ENCODE measurements at places on chromosomes 3 and 15.

DNA sequence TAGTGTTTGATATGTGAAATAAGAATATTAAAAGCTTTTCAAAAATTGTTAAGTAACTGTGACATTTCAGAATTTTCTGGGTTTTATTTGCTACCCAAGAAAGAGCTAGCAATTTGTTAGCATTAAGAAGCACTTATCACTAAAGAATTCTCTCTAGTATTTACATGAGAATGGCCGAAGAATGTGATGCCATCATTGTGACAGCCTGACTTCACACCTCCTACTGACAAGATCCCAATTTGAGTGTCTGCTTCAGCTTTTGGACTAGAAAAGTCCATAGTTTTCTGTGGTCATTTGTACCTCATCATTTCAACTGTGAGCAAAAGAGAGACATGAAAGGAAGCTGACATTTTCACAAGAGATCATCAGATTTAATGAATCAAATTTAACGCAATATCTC lies 548.1 kb upstream of the AGTR1 start:
- no peak for DNase-seq
- H3K36me3 ChIP-seq: no peaks in the 10 kb centered on the region
- H3K27ac ChIP-seq: no peak overlapping the region
- no peak overlapping the region for H3K4me3 ChIP-seq

DNA sequence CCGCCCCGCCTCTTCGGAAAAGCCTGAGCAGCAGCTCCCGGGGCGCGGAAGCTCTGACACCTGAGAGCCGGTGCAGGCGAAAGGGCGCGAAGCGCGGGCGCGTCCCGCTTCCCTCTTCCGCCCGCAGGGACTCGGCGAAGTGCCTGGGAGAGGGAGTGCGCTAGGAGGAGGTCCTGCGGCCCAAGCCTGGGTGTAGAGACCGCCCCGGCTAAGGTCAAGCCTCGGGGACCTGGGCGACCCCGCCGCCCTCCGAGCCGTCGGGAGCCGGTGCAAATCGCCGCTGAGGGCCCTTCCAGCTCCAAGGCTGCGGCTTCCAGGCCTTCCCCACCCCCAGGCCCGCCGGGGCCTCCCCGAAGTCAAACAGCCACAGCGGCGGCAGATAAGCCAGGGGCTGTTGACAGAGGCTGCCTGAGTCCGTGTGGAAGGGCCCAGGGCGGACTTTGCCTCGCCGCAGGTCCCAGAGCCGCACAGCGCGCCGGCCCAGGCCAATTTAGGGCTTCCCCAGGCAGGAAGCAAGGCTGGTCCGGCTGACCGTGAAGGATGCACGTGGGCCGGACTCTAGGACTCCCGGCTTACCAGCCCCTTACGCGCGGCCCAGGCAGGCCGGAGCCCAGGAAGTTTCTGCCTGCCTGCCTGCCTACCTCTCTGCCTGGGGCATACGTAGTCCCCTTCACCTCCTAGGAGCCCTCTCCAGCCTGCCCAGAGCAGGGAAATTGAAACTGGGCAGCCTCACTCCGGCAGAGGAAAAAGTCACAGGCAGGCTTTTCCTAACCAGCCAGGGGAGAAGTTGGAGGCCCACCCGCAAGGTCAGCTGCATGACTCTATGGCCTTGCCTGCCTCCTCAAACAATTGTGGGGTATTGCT lies 2.3 kb downstream of the ITPKA start:
- no peaks in the 10 kb centered on the region for H3K36me3 ChIP-seq
- peaks cover 9% of the 10 kb centered on the region for H3K4me1 ChIP-seq
- peaks cover 89% of the 10 kb centered on the region for H3K27me3 ChIP-seq

DNA sequence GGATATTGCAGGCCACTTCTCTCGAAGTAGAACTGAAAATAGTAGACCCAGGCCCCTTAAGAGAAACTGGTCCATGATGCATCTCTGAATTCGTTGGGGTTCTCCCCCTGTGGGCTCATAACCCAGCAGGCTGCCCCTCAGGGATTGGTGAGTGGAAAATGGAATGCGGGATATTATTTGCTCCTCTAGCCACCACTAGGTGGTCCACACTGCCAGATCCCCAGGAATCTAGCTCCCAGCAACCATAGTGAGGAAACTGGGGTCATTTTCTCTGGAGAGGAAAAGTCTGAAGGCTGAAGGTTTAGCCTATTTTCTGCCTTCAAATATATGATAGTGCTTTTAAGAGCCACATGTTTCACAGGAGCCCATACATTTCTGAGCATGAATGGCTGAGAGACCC lies 6.7 kb downstream of the CX3CR1 start:
- H3K27me3 ChIP-seq: peaks cover 5% of the 10 kb centered on the region
- no peaks in the 10 kb centered on the region for H3K36me3 ChIP-seq
- peaks cover under 1% of the 10 kb centered on the region for H3K4me1 ChIP-seq
- no peak for DNase-seq

DNA sequence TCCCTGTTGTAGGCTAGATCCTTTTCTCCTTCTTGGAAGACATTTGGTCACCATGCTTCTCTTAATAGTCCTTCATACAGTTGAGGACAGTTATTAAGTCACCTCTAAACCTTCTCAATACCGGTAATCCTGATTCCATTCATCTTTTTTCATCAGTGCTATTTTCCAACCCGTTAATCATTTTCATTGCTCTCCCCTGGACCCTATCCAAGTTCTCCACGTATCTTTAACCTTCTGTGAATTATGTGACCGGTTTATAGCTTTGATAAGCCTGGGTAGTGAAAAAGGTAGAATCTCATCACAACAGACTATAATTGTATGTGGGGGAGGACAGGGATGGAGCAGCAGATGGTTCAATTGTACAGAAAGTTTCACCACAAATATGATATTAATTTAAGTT lies 168.5 kb downstream of the MECOM start:
- no peak overlapping the region for H3K27ac ChIP-seq
- no peaks in the 10 kb centered on the region for H3K36me3 ChIP-seq
- H3K4me3 ChIP-seq: no peak overlapping the region
- DNase-seq: no peak

- DNase-seq: no peak
- H3K36me3 ChIP-seq: no peaks in the 10 kb centered on the region
- H3K27me3 ChIP-seq: no peaks in the 10 kb centered on the region
These were observed 71.4 kb downstream of the SMAD3 start for GRCh38 chr15:67136802-67137201.

- H3K4me1 ChIP-seq: peaks cover 59% of the 10 kb centered on the region
- no peaks in the 10 kb centered on the region for H3K27me3 ChIP-seq
- peak; percentile 61 for DNase-seq
- no peaks in the 10 kb centered on the region for H3K36me3 ChIP-seq
- H3K4me3 ChIP-seq: peak overlapping the region; percentile 63
These were observed 4.8 kb upstream of the BCL6 start for GRCh38 chr3:187750006-187750512.

DNA sequence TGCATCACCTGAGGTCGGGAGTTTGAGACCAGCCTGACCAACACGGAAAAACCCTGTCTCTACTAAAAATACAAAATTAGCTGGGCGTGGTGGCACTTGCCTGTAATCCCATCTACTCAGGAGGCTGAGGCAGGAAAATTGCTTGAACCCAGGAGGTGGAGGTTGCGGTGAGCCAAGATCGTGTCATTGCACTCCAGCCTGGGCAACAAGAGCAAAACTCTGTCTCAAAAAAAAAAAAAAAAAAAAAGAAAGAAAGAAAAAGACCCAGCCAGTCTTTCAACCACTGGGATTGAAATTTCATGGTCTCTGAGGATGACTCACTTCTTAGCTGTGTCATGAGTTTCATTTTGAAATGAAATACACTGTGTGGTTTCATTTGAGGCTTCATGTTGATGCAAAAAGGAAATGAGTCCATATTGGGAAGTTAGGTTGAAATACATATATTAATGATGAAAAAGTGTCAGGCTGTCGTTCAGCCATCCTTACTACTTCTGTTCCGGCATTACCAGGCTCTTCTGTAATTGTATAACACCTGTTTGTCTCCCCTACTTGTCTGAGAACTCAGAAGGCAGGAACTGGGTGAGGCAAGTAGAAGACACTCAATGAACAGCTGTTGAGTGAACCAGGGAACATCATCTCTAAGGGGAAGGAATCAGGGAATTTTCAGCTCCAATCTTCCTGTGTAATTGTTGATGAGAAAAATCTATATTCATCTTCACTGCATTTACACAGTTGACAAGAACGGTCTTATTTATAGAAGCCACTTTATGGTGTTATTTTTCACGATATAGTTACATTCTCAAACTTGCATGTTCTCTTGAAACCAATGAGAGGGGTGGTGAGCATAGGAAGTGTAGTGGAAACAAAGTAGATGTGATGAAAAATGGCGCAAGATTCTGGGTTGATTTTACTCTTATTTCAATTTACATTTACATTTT lies 87.4 kb downstream of the NFKBIZ start:
- H3K4me1 ChIP-seq: peaks cover 10% of the 10 kb centered on the region
- no peaks in the 10 kb centered on the region for H3K36me3 ChIP-seq
- no peak overlapping the region for H3K4me3 ChIP-seq
- no peak for DNase-seq

DNA sequence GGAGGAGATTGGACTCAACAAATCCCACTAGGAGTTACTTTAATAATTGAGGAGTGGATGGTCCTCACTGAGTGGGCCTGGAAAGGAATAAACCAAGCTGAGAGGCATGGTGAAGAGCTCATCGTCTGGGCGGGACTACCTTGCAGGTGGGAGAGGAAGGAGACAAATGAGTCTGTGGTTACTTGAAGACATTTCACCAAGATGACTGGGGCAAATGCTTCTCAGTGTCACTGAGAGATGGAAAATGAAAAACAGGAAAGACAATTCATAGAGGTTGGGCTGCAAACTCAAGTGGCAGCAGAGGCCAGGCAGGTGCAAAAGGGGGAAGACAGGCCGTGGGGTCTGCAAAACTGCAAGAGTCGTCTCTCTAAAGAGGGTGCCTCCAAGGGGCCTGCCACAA lies 1.5 kb upstream of the ARHGAP31 start:
- no peak for DNase-seq
- peaks cover 51% of the 10 kb centered on the region for H3K4me1 ChIP-seq
- peak overlapping the region; percentile 48 for H3K27ac ChIP-seq
- H3K27me3 ChIP-seq: no peaks in the 10 kb centered on the region
- peaks cover 6% of the 10 kb centered on the region for H3K36me3 ChIP-seq

DNA sequence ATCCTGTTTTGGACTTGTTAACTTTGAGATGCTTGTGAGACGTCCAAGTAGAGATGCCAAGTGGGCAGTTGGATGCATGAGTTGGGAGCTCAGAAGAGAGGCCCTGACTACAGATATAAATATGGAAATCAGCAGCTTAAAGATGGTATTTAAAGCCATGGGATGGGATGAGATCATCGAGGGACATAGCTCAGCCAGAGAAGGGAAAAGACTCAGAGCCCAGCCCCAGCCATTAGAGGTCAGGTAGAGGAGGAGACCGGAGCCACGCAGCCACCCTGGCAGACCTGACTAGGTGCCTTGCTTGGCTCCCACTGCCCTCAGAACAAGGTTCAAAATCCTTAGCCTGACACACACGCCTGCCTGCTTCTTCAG lies 31.1 kb downstream of the ATP2B2 start:
- H3K36me3 ChIP-seq: no peaks in the 10 kb centered on the region
- H3K4me3 ChIP-seq: no peak overlapping the region
- no peaks in the 10 kb centered on the region for H3K4me1 ChIP-seq
- peaks cover 63% of the 10 kb centered on the region for H3K27me3 ChIP-seq

- no peak overlapping the region for H3K4me3 ChIP-seq
- no peak overlapping the region for H3K27ac ChIP-seq
- H3K27me3 ChIP-seq: no peaks in the 10 kb centered on the region
These were observed 24.3 kb downstream of the MTHFS start for GRCh38 chr15:79872358-79873017.

DNA sequence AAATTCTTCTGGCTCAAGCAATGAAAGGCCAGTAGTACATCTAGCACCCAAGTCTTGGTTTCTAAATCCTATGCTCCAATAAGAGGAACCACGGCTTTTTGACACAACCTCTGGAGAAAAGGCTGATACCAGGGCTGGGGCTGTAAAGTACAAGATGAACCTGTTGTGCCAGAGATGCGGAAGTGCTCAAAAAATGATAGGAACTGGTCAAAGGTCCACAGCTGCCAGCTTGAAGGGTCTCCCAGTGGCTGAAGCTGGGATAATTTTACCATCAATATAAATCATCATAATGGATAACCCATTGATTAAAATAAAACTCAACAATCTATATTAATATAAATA lies 558 bp upstream of the NCEH1 start:
- H3K36me3 ChIP-seq: no peaks in the 10 kb centered on the region
- no peak for DNase-seq
- no peak overlapping the region for H3K27ac ChIP-seq
- peaks cover 4% of the 10 kb centered on the region for H3K27me3 ChIP-seq
- H3K4me3 ChIP-seq: peak overlapping the region; percentile 93

GRCh38 chr3:32990116-32990515 lies 38.7 kb downstream of the CCR4 start:
- H3K4me1 ChIP-seq: no peaks in the 10 kb centered on the region
- H3K27ac ChIP-seq: no peak overlapping the region
- H3K36me3 ChIP-seq: peaks cover 2% of the 10 kb centered on the region
- H3K4me3 ChIP-seq: no peak overlapping the region
- no peak for DNase-seq
- no peaks in the 10 kb centered on the region for H3K27me3 ChIP-seq

- H3K27me3 ChIP-seq: no peaks in the 10 kb centered on the region
- H3K36me3 ChIP-seq: no peaks in the 10 kb centered on the region
- DNase-seq: no peak
- no peak overlapping the region for H3K27ac ChIP-seq
- H3K4me1 ChIP-seq: no peaks in the 10 kb centered on the region
- no peak overlapping the region for H3K4me3 ChIP-seq
These were observed 62.9 kb upstream of the XCR1 start for GRCh38 chr3:46090161-46090591.

DNA sequence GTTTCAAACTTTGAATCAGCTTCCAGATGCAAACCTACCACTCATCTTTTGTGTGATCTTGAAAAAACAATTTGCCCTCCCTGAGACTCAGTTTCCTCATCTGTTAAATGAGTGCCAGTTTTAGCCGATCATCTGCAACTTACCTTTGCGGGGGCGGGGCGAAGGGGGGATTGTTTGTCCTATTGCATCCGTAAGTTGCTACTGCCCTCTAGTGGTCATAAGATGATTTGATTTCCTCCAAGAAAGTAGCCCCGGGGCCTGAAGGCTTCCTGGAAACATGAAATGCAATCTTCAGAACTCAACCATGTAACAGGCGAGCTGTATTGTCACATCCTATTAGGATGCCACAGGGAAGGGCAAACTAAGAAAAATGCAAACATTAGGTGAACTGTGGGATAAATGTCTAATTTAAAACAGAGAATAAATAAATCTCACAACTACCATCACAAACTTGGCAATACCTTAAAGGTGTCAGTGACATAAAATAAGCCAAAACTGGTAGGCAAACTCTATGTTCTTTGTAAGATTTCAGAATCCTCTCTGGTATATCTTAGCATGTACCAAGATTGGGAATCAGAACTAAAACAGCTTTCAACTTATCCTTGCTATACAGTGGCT lies 63.5 kb upstream of the CLDN18 start:
- H3K36me3 ChIP-seq: no peaks in the 10 kb centered on the region
- no peak overlapping the region for H3K4me3 ChIP-seq
- peaks cover 14% of the 10 kb centered on the region for H3K27me3 ChIP-seq
- DNase-seq: peak; percentile 60
- no peak overlapping the region for H3K27ac ChIP-seq

- peaks cover 7% of the 10 kb centered on the region for H3K27me3 ChIP-seq
- peak overlapping the region; percentile 66 for H3K27ac ChIP-seq
- H3K4me3 ChIP-seq: no peak overlapping the region
- H3K36me3 ChIP-seq: peaks cover 9% of the 10 kb centered on the region
- no peak for DNase-seq
These were observed 49.2 kb downstream of the LSM3 start for GRCh38 chr3:14227856-14228255.

- H3K4me3 ChIP-seq: no peak overlapping the region
- H3K27ac ChIP-seq: no peak overlapping the region
- no peaks in the 10 kb centered on the region for H3K27me3 ChIP-seq
- peaks cover 2% of the 10 kb centered on the region for H3K4me1 ChIP-seq
These were observed 31.1 kb downstream of the PHLDB2 start for GRCh38 chr3:111890051-111890580.

- H3K4me3 ChIP-seq: no peak overlapping the region
- H3K27me3 ChIP-seq: no peaks in the 10 kb centered on the region
- DNase-seq: no peak
- peaks cover 13% of the 10 kb centered on the region for H3K36me3 ChIP-seq
- no peaks in the 10 kb centered on the region for H3K4me1 ChIP-seq
These were observed 142.6 kb downstream of the ZBTB20 start for GRCh38 chr3:115004201-115005140.

All from mesothelial cell of epicardium (in vitro differentiated cells).